Effector CD4-positive, alpha-beta T cell (primary cell): ENCODE measurements at places on chromosomes 13 and 19.

- no peak for DNase-seq
Observed at GRCh38 chr19:18765224-18765623, 25.9 kb downstream of the COMP start.

GRCh38 chr13:93145199-93145598, 81.4 kb upstream of the GPC6 start:
- no peak for DNase-seq

DNA sequence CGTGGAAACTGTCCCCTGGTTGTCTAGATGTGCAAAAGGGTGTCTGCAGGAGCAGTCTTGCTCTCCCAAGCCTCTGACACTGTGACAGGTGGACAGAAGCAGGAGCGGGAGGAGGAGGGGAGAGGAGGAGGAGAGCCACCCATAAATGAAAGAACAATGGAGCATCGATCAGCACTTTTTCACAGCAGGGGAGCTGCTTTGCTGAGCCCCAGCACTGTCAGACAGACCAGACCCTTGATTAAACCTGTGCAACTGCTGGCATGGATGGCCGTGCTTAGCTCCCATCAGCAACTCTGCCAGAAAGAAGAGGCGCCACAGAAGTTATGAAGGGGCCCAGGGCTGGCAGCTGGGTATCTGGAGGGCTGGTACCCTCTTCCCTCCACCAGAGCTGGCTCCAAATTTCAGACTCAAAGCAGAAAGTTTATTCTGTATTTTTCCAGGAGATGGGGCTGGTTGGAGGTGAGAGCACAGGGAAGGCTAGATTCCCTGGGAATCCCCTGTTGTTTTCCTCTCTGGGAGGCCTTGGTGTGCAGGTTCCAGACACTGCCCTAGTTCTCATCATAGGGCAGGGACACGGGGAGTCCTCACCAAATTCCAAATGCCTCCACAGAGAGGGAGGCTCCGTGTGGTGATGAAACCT, 1192.2 kb downstream of the UQCRFS1 start:
- no peak for DNase-seq

DNA sequence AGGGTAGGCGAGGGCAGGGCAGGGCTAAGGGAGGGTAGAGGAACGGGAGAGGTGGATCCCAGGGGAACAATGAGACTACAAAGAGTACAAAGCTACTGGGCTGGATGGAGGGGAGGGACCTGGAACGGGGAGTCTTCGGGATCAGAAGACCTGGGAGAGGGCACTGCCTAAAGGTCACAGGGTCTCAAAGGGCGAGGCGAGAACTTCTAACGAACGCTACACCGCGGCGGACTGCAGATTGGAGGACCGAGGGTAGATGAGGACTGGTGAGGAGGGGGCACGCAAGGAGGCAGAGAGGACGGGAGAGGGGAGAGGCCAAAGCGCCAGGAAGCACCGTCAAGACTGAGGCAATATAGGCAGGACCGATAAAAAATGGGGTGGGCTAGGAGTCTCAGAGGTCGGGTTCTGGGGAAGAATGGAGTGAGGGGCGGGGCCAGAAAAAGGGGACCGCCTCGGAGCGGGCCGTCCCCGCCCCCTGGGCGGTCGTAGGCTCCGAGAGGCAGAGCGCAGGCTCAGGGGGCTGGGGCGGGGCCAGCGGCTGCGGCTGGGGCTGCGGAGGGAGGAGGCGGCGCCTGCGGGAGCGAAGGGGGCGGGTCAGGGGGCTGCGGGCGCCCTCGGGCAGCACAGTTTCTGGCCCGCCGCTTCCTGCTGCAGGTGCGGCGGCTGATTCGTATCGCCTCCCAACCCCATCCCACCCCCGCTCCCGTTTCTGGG, 1.3 kb upstream of the KCNC3 start:
- peak; percentile 62 for DNase-seq

- DNase-seq = no peak
Observed at GRCh38 chr13:98451676-98452470, 125.0 kb downstream of the STK24 start.

- DNase-seq = no peak
Observed at GRCh38 chr19:6412061-6412446, 12.6 kb downstream of the KHSRP start.

DNA sequence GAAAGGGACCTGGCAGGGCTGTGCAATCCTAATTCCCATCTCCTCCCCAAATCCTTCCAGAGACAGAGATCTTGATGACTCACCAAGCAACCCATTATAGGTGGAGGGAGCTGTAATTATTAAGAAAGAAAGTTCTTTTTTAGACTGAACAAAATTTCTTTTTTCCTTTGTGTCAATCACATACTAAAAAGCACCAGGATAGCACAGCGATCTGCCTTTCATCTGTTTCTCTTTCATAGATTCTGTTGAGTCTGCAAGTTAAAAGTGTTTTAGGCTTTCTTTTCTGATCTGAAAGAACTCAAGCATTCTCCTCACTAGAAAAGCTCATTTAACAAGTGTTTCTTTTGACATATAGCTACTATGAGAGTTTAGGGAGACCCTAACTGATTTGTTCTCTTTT, 222.8 kb downstream of the DCT start:
- DNase-seq = no peak

- no peak for DNase-seq
Observed at GRCh38 chr13:113651511-113652403, 6.2 kb downstream of the ATP4B start.

GRCh38 chr19:51719251-51719988, 4.4 kb downstream of the HAS1 start:
- no peak for DNase-seq

- peak; percentile 75 for DNase-seq
Observed at GRCh38 chr19:6772028-6772865, at the start of gene VAV1. Gene VAV1, plus strand, starts transcription at chr19:6772708. Its CDS starts 100 bp downstream, at chr19:6772808.

DNA sequence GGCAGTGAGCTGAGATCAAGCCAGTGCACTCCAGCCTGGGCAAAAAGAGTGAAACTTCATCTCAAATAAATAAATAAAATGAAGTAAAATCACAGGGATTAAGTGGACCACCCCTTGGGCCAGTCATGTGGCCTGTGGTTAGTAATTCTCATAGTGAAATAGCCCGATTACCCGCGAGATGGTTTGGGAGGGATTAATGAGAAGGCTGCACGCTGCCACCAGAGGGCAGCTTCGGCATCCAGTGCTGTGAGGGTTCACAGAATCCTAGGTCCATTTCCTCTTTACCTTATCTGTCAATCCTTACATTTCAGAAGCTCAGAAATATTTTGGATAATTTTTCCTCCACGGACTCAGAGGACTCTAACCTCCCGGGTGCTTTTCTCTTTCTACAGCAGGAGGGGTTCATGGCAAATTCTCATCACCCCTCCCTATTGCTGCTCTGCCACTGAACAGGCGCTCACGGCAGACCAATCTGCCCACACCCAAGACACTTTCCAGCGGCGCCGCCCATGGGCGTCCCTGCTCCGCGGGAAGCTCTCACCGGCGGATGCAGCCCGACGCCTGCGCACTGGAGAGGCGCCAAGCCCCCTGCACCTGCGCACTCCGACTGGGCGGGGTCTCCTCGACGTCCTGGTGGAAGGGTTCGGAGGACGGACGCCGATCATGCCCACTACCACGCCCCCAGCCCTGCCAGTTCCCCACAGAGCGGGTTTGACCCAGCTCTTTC, 11.0 kb downstream of the ZNF835 start:
- no peak for DNase-seq

GRCh38 chr13:32115066-32115465, 83.5 kb downstream of the FRY start:
- DNase-seq = no peak

DNA sequence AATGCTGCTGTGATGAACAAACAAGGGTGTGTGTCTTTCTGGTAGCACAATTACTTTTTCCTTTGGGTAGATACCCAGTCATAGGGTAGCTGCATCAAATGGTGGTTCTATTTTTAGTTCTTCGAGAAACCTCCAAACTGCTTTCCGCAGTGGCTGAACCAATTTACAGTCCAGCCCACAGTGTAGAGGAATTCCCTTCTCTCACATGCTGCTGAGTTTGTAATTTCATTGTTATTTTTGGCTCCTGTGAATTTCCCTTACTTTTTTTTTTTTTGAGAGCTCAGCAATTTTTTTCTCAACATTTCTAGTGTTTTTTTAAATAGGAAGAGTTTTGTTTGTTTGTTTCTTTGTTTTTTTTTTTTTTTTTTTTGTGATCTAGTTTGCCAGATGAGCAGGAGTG, 37.5 kb upstream of the ADGRE1 start:
- DNase-seq = no peak

DNA sequence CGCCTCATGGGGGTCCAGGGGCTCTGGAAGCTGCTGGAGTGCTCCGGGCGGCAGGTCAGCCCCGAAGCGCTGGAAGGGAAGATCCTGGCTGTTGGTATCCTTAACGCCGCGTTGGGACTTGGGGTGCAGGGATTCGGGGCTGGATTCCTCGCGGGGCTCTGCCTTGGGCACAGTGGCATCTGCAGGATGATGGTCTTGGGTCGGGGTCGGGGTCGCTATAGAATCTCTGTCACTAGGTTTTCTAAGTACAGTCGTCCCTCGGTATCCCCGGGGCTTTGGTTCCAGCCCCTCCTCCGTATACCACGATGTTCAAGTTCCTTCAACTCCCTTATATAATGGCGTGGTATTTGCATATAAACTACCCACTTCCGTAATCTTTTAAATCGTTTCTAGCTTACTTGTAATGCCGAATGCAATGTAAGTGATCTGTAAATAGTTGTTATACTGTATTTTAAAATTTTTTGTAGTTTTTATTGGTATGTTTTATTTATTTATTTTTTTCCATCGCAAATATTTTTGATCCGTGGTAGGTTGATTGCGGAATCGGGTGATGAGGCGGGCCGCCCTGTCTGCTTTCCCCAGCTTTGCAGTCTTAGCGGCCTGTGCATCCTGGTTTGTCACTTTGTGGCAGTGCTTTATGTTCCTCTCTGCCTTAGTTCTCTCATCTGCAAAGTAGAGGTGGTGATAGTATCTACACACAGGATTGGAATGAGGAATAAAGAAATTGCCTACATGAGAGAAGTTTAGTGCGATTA, 606 bp downstream of the ERCC5 start:
- DNase-seq = peak; percentile 49

- DNase-seq = no peak
Observed at GRCh38 chr19:20365146-20365545, 198.1 kb downstream of the ZNF486 start.

- DNase-seq = no peak
Observed at GRCh38 chr13:112687836-112688559, 1.8 kb upstream of the ATP11A start.

DNA sequence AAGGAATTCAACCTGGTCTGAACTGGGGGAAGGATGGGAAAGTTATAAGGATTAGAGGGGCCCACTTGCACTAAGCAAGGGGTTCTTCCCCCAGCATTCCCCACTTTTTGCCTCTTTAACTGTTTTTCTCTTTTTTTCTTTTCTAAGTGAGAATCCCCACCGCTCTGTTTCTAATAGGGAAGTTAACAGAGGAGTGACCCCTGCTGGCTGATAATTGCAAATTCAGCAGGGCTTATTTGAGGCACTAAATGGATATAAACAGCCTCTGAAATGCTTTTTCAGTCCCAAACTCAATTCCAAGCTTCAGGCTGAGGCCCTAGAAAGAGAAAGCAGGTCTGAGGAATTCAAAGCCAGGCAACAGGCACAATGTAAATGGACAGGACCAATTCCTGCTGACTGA, 38.2 kb upstream of the CEACAM21 start:
- no peak for DNase-seq

GRCh38 chr19:51071095-51071405, 6.2 kb upstream of the KLK13 start:
- no peak for DNase-seq

GRCh38 chr13:23752111-23753001, 136.8 kb downstream of the MIPEP start:
- no peak for DNase-seq

DNA sequence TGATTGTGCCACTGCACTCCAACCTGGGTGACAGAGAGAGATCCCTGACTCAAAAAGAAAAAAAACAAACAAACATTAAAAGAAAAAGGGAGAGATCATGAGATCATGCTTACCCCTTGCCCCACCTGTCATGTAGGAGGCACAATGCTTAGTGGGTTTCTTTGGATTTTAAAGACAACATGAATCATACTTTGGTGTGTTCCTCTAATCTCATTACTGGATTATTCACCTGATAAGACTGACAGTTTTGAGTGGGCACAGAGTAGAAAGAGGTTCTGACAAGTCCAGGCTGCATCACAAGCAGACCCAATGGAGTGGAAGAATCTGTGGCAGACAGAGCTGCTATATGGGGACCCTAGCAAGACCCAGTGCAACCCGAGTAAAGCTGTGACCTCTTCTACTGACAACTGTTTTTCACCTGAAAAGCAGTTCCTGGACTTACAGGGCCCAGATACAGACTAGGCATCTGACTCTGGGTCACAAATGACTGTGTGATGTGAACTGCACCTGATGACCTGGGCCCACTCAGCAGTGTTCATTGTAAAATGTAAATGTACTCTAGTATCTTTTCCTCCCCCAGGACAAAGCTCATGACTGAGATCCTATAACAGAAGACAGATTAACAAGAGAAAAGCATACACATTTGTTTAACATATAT, 28.9 kb upstream of the USP12 start:
- no peak for DNase-seq

- DNase-seq = no peak
Observed at GRCh38 chr19:38303517-38304351, at the start of gene C19orf33. Gene C19orf33, plus strand, starts transcription at chr19:38304251. Its CDS starts 11 bp downstream, at chr19:38304262.

DNA sequence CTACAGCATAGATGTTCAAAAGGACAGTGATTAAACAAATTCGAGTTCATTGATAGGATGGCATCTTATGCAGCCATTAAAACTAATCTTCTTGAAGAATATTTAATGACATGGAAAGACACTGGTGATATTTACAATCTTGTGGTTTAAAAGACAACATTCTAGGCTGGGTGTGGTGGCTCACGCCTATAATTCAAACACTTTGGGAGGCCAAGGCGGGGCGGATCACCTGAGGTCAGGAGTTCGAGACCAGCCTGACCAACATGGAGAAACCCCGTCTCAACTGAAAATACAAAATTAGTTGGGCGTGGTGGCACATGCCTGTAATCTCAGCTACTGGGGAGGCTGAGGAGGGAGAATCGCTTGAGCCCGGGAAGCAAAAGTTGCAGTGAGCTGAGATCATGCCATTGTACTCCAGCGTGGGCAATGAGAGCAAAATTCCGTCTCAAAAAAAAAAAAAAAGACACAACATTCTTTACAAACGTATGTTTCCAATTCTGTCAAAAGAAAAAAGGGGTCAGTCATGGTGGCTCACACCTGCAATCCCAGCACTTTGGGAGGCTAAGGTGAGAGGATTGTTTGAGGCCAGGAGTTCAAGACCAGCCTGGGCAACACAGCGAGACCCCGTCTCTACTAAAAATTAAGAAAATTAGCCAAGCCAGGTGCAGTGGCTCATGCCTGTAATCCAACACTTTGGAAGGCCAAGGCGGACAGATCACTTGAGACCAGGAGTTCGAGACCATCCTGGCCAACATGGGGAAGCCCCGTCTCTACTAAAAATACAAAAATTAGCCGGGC, 2.5 kb upstream of the PAK4 start:
- no peak for DNase-seq
